ENCODE measurements at places on chromosomes 2 and 18.

DNA sequence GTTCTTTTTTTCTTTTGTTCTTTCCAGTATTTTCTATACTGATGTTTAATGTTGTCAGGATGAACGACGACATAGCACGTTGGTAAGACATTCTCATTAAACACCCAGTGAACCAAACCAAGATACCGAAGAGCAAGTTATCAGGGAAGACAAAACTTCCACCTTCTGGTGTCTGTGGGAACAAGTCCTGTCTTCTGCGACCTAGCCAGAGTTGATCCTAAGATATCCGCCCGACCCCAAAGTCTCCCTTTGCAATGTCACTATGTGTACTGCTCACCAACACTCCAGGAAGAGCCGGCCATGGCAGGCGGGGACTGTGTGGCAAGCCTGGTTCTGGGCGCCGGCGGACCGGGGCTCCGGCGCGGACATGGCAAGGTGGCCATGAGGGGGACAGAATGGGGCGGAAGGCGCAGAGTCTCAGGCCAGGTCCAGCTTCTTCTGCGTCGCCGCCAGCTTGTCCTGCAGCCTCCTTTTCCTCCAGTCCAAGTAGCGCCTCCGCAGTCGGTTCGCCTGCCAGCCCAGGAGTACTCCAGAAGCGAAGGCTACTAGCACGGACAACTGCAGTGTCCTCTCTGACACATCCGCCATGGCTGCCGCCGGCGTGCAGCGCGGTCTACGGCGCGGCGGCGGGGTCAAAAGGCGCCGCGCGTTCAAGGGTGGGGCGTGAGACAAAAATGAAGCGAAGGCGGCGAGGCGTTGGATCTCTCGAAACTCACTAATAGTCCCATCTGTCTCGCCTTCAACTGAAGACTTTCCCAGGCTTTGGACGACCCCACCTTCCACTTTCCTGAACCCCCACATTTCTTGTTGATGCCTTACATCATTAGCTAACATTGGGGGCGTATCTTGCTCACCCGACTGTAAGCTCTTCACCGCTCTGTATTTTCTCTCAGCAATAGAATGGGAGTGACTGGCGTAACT lies at the start of gene MTLN:
Gene MTLN, minus strand, starts transcription at position 610 of the 921 bp plus-strand sequence. Its CDS starts 22 bp downstream, at position 588.
- DNase-seq: peak; percentile 22

DNA sequence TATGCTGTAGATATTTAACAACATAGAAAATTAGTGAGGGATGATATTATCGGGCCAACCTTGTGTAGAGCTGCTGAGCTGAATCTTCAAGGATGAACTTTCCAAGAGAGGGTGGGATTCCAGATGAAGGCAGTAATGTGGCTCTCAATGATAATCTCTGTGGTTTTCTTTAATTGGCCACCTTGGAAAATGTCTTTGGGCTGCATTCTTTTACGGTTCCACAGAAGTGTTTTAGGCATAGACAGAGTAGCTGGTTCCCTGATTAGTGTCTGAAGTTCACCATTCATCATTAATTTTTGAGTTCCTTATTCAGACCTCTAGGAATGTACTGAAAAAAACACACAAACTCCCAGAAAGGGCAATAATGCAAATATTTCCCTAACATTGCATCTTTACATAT lies 1566.9 kb upstream of the PIK3C3 start:
- DNase-seq: no peak

GRCh38 chr18:26432651-26433424 lies 115.5 kb downstream of the KCTD1 start:
- DNase-seq: no peak

- no peak for DNase-seq
Measured at GRCh38 chr2:187567126-187567525, 12.9 kb upstream of the TFPI start.

- no peak for DNase-seq
Measured at GRCh38 chr18:69659142-69659651, 258.5 kb downstream of the DOK6 start.

DNA sequence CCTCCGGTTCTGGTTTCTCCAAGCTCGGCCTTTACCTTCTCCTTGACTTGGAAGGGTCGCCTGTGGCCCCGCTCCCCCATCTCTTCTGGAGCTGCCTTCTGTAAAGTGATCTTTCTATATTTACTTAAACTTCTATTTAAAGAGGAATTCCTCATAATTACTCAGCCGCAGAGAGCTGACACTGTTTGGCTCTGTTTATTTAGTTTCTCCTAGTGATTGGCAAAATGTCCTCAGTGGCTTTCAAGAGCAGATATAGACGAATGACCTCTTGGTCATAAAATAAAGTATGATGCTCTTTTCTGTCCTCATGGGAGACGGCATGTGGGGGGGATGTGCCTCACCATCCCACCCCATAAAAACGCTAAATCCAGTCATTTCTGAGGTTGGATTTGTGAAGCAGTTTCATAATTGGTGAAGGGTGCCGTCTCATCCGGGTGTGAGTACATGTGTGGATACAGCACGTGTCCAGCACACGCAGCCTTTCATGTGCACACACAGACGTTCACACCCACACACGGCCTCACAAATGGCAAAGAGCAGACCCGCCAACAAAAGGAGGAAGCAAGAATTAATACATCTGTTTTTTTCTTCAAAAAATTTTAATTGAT lies 43.4 kb upstream of the SMAD7 start:
- DNase-seq: peak; percentile 35

- DNase-seq: no peak
Measured at GRCh38 chr2:59939236-59939635, 614.2 kb downstream of the BCL11A start.

DNA sequence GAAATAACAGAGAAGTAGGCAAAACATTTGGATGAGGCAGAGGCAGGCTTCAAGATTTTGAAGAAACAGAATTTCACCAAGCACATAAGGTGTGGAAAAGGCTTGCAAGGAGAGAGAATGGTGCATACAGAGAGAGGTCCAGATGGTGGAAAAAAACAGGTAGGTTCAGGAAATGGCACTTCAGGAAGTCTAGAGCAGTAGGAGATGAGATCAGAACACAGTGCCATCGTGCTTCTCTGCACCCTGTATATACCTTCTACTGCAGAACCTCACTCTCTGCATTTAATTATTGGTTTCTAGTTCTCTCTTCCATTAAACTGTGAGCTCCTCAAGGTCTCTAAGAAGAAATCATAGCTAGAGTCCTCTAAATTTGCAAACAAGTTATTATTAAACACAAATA lies 2.4 kb downstream of the PAIP2B start:
- no peak for DNase-seq

DNA sequence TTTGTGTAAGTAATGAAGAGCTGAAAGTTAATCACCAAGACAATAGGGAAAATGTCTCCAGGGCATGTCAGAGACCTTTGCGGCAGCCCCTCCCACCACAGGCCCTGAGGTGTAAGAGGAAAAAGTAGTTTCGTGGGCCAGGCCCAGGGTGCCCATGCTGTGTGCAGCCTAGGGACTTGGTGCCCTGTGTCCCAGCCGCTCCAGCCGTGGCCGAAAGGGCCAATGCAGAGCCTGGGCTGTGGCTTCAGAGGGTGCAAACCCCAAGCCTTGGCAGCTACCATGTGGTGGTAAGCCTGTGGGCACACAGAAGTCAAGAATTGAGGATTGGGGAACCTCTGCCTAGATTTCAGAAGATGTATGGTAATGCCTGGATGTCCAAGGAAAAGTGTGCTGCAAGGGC lies 52.5 kb downstream of the CENPO start:
- DNase-seq: no peak

- no peak for DNase-seq
Measured at GRCh38 chr2:159396799-159397198, 110.3 kb upstream of the WDSUB1 start.

- no peak for DNase-seq
Measured at GRCh38 chr2:2810504-2810903, 479.4 kb upstream of the MYT1L start.

GRCh38 chr2:111068435-111069058 lies 52.2 kb upstream of the BCL2L11 start:
- no peak for DNase-seq

DNA sequence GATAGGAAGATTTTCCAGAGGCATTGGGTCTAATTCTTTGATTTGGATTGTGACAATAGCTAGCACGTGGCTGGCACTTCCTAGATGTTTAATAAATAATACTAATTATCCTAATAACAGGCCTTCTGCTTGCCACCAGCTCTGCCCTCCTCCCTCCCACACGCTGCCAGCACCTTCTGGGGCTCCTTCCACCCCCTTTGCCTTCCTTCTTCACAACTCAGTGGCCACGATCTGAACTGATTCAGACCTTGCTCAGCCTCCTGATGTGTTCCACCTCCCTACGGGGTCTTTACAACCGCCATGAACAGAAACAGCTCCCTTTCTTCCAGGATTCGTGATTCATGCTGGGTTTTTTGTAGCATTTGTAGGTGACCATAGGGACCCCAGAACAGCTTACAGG lies 310.3 kb upstream of the HS6ST1 start:
- DNase-seq: no peak

GRCh38 chr2:230068651-230069055 lies at the start of gene SLC16A14:
Gene SLC16A14 (minus strand): TSS chr2:230068924. CDS start chr2:230059352, 9,572 bp downstream.
- DNase-seq: no peak

GRCh38 chr2:144211826-144212225 lies 308.1 kb downstream of the ZEB2 start:
- DNase-seq: no peak

DNA sequence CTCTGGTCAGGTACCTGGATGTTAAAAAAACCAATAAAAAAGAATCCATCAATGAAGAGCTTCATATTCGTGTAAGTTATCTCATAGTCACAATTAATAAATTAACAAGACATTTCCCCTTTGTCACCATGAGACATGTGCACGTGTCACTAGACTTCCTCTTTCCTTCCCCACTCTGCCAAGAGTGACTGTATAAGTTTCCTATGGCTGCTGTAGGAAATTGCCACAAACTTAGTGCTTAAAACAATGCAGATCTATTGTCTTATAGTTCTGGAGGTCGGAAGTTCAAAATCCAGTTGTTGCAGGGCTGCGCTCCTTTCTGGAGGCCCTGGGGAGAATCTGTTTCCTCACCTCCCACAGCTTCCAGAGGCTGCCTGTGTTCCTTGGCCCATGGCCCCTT lies 35.8 kb downstream of the SLC9A4 start:
- no peak for DNase-seq

DNA sequence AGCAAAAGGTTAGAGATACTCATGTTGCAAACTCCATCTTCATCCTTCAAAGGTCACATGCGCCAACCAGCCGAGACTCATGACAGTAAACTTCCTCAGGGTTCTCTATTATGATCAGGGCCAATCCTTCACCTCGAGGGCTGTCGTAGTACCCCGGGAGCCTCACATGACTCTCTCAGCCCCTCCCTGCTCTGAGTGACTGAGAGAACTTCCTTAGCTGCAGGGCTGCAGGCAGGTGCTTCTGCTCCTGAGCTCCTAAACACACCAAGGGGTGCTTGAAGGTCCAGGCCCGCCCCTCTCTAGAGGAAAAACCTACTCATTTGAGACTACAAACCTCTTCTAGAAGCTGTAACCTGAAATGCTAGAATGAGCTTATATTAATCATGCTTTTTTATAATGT lies 48.2 kb downstream of the LONRF2 start:
- DNase-seq: no peak

Measured in NCI-H446 treated with DMSO at 0.1 percent for 48 hours (cell line).